ENCODE measurements at places on chromosomes 13 and 19. TPM values are rescaled to one million over a fixed set of nuclear protein-coding genes. Genes with fewer than 3 reads are reported as not detected.

DNA sequence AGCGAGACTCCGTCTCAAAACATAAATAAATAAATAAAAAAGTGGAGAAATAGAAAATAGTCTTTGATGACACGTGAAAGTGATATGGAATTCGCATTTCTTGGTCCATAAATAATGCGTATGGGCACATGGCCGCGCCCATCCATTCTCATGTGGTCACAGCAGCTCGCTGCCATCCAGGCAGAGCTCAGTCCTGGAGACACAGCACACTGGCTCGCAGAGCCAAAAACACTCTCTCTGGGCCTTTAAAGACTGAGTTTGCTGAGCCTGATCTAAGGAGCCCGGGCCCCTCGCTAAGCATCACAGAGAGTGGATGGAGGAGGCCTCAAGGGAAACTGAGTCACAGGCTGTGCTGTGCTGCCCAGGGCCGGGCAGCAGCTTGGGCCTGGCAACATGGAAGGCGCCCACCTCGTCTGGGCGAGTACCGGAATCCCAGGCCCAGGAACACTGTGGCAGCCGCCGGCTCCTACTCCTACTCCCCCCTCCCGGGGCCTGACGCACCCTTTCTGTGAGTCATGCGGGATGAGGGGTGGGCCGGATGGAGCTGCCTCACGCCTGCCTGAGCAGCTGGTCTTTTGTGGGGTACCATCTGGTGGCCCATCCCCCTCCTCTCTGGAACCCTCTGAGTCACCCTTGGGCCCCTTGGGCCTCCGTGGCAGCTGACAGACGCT is 28.9 kb upstream of the CACTIN start:
- DNase-seq = no peak
- no peak overlapping the region for H3K4me3 ChIP-seq
- H3K27me3 ChIP-seq = no peaks in the 10 kb centered on the region
- H3K27ac ChIP-seq = no peak overlapping the region

GRCh38 chr13:75393839-75394520 is 88.0 kb downstream of the TBC1D4 start:
- H3K4me3 ChIP-seq = no peak overlapping the region
- H3K36me3 ChIP-seq = no peaks in the 10 kb centered on the region
- no peak for DNase-seq
- no peaks in the 10 kb centered on the region for H3K4me1 ChIP-seq
- no peak overlapping the region for H3K27ac ChIP-seq
- no peaks in the 10 kb centered on the region for H3K27me3 ChIP-seq

DNA sequence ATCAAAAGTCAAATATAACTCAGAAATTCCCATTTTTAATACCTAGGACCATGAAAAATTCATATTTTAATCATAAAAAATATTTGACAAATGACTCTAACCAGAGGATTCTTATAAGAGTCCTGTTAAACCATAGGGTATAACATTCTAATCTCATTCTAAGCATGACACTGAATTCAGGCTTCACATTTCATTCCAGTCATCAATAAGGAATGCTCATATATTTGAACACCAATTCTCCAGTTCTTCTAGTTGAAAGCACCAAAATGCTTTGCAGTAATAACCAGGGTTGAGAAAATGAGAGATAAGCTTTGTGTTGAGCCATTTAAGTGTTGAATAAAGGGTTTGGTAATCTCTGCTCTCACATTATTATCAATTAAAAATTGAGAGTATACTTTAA is 147.5 kb downstream of the VWA8 start:
- H3K27me3 ChIP-seq = no peaks in the 10 kb centered on the region
- H3K4me1 ChIP-seq = no peaks in the 10 kb centered on the region
- DNase-seq = peak; percentile 37
- no peaks in the 10 kb centered on the region for H3K36me3 ChIP-seq

DNA sequence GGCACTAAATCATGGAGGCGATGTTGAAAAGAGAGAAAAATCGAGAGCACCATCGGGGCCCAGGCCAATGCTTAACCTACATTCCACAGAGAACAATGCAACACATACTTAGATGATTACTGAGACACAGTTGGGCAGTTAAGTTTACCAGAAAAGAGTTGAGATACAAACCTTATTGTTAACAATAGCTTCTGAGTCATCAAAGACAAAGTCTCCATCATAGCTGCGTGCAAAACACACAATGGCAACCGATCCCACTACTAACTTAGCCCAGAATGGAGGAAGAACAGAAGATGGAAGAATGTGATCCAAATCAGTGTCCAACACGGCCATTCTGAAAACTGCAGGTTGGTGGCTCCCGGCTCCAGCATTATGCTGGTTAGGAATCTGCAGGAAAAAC is 6.2 kb downstream of the TMTC4 start:
- no peak overlapping the region for H3K27ac ChIP-seq
- H3K27me3 ChIP-seq = no peaks in the 10 kb centered on the region
- H3K4me1 ChIP-seq = peaks cover 4% of the 10 kb centered on the region
- no peak for DNase-seq

- H3K27ac ChIP-seq = no peak overlapping the region
- no peaks in the 10 kb centered on the region for H3K36me3 ChIP-seq
- H3K4me3 ChIP-seq = no peak overlapping the region
- DNase-seq = no peak
These were observed 424.6 kb downstream of the TSHZ3 start for GRCh38 chr19:30924670-30925069.

GRCh38 chr19:15964231-15964630 is 15.4 kb downstream of the OR10H4 start:
- H3K4me3 ChIP-seq = no peak overlapping the region
- H3K27ac ChIP-seq = no peak overlapping the region
- DNase-seq = no peak
- peaks cover 35% of the 10 kb centered on the region for H3K27me3 ChIP-seq
- no peaks in the 10 kb centered on the region for H3K4me1 ChIP-seq

- no peaks in the 10 kb centered on the region for H3K4me1 ChIP-seq
- no peaks in the 10 kb centered on the region for H3K36me3 ChIP-seq
- H3K4me3 ChIP-seq = no peak overlapping the region
- H3K27me3 ChIP-seq = peaks cover 5% of the 10 kb centered on the region
- no peak overlapping the region for H3K27ac ChIP-seq
- no peak for DNase-seq
These were observed 345.3 kb upstream of the OBI1 start for GRCh38 chr13:79003989-79004898.

DNA sequence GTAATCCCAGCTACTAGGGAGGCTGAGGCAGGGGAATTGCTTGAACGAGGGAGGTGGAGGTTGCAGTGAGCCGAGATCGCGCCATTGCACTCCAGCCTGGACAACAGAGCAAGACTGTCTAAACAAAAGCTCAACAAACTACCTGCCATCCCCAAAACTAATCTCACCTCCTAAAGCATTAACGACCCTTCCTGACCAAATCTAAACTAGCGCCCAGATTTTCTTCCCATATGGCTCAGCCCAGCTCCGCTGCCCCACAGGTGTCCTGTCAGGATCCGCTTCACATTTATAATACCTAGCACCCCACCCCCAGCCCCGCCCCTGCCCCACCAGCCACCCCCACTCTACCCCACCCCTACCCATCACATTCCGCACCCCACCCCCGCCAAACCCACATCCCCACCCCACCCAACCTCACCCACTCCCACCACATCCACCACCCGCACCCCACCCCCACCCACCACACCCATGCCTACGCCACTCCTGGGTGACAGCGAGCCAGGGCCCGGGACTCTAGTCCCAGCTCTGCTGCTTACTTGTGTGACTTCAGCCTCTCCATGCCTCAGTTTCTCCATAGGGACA is 599 bp downstream of the C19orf12 start:
- no peaks in the 10 kb centered on the region for H3K36me3 ChIP-seq
- DNase-seq = no peak
- H3K27ac ChIP-seq = peak overlapping the region; percentile 66
- no peaks in the 10 kb centered on the region for H3K27me3 ChIP-seq
- H3K4me1 ChIP-seq = peaks cover 7% of the 10 kb centered on the region
- peak overlapping the region; percentile 92 for H3K4me3 ChIP-seq

The FUT6 gene
- 0.55 TPM for total RNA-seq

The PCP2 gene
- total RNA-seq = 1.0 TPM

Data from PC-9 (cell line).